ENCODE measurements at places on chromosomes 3 and 15. TPM values are rescaled to one million over a fixed set of nuclear protein-coding genes. Genes with fewer than 3 reads are reported as not detected.
A peak's percentile ranks its signal among the peaks of the same experiment; 100 is the strongest.

GOLGA6L7 gene
- total RNA-seq: not detected

GRK7 gene
- total RNA-seq: not detected

PLA2G4F gene
- 44.1 TPM for total RNA-seq

CAMKV gene
- total RNA-seq: 0.12 TPM

DNA sequence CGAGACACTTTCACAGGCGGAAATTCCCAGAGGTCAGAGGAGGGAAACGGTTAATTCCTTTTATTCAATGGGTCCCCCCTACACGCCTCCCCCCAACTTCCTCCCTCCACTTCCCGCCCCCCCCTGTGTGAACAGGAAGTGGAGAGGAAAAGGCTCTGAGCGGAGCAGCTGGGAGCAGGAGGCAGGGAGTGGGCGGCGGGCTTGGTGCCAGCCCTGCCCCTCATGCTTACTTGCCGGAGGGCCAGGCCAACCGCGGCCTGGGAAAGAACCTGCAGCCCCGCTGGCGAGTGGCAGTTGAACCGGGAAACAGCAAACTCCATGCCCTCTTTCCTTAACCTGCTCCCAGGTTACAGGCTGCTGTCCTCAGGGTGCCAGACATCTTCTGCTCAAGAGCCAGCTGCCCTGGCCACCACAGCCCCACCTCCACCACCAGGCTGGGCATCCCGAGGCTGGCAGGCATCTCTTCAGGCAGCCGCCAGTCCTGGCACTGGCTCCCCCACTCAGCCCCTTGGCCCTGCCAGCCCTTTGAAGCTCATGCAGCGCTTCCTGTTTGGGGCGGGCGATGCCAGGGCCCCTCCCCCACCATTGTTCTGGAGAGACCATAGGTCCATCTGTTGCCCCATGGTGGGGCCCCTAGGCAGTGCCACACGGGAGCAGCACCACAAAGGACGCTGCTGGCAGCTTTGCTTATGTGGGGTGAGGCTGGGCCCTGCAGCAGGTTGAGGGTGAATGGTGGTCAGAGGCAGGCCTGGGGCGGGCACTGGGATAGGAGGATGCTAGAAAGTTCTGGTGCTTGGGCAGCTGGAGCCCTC, 12.9 kb downstream of the VPS18 start:
- peak; percentile 82 for DNase-seq

DNA sequence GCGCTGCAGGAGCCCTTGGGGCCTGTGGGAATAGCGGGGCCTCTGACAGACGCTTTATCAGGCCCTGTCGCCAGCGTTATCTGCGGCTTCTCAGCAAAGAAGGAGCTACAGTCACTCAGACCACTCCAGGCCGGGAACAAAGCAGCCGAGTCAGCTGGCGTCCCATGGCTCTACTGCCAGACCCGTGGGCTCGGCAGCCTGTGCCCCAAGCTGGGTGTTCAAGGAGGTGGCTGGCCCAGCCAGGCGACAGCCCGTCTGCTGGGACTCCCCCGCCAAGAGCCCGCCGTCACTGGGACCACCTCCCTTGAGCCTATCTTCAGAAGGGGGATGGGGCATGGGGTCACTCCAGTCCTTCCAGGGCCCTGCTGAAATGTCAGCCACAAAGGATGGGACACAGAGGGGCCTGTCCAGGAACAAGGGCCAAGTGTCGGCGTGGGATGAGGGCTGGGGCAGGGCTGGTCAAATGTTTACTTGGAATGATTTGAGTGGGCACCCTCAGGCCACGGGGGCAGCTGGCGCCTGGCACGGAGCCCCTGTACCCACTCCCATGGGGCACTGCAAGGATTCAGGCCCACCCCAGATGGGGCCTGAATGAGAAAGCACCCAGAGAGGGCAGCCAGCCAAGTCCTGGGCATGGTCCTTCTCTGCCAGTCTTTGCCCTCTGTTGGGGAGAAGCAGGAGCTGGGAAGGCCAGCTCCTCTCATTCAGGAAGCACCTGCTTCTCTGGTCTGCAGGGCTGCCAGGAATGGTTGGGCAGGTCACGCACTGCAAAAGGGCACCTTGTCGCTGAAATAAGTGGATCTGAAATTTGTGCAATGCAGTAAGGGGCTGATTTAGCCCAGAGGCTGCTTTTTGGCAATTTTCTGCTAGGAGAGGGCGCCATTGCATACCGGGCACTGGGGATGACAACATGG, 148.3 kb downstream of the SMAD6 start:
- DNase-seq: no peak

DNA sequence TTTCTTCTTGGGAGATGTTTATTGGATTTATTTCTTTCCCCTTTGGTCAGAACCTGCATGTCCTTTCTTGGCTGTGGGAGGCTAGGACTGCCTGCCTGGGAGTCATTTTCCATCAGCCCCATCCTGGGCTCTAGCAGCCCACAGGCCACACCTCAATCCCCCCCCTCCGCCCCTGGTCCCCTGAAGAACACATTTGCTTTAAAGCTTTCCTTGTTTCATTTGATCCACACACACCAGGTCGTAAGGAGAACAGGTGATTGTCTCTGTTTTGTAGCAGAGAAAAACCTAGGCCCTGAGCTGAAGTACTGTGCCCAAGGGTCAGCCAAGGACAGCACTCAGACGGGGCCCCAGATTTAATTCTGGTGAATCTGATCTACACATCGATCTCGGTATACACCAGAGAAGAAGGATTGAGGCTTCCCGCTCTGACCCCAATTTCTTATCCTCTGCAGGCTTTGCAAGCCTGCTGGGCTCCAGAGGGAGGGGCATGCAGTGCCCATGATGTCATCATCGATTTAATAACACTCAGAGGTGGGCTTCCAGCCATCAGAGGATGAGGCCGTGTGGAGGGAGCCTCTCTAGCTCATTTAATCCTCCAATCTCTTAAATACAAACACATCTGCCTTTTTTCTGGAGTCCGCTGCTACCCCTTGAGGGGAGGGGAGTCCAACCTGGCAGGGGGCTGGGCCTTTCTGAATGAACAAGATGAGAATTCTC, 1.7 kb upstream of the CLN6 start:
- no peak for DNase-seq

GRCh38 chr15:95994418-95994817, 336.1 kb upstream of the NR2F2 start:
- DNase-seq: no peak

GRCh38 chr15:60442763-60443162, 36.2 kb downstream of the ICE2 start:
- DNase-seq: no peak

DNA sequence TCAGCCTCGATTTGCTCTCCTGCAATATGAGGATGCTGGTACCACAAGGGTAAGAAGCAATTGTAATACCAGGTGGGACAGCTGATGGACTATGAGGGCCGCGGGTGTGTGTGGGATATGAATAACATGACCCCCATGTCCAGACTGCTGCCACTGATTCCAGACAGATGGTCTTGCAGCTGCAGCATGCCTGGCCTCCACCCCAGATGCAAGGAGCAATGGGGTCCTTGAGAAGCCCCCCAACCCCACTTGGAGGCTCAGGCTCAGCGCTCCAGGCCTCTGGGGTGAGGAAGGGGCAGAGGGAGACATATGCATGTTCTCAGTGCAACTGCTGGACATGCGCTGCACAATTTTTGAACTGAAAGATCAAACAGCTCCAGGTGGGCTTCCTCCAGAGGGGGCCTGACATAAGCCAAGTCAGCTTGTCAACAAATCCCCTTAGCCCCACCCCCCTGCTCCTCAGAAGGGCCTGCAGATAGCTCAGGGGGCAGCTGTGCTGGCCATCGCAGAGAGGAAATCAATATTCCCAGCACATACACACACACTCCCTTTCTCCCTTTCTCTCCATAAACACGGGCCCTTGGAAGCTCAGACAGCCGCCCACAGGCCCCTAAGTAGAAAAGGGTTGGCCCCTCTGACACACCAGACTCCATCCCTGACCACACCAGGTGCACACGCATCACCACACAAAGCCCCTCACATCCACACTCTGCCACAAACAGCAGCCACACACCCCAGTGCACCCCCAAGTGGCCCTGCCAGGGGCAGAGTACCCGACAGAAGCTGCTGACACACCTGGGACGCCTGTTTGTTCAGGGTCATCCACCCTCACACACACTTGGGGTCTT, 107.0 kb downstream of the IQSEC1 start:
- DNase-seq: no peak

DNA sequence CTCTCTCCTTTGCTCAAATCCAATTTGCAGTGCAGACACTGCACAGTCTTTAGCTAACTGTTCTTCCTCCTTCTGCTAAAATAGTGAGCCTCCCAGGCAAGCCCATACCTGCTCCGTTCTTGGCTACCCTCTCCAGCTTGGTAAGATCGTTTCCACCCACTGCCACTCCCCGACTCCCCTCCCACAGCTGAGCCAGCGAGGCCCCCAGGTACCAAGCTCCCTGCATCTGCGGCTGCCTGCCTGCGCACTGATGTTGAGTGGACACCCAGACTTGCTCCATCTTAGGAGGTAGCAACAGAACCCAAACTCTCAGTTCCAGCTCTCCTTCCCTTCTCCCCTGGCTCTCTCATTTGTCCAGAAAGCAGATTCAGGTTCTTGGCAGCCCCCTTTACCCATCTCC, 7.9 kb upstream of the TNK2 start:
- no peak for DNase-seq

DNA sequence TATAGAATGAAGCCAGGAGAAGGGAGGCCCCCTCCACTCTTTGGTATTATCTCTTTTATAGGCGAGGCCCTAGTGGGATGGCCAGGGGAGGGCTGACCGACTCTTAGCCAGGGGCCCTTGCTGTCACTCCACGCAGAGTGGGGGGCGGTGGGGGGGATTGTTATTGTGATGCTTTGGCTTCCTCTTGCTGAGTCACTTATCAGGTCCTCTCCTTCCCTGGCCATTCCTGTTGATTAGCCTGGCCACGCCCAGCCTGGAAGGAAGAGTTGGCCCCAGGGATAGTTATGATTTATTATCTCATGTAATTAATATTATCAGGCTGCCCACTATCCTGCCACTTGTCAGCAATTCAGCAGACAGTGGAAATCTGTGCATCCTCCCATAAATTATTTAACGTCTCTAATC, 25.5 kb upstream of the SKOR1 start:
- DNase-seq: no peak

GRCh38 chr3:146313746-146314111, 62.8 kb upstream of the PLSCR4 start:
- DNase-seq: no peak

- no peak for DNase-seq
These were observed 364.9 kb downstream of the AGBL1 start for GRCh38 chr15:86444527-86444926.

GRCh38 chr15:82788496-82788895, 17.4 kb downstream of the FSD2 start:
- DNase-seq: no peak

Measured in left colon (tissue), 2 donors.